Fibroblast of skin of right quadriceps (primary cell): ENCODE measurements at places on chromosomes 16 and 17.

DNA sequence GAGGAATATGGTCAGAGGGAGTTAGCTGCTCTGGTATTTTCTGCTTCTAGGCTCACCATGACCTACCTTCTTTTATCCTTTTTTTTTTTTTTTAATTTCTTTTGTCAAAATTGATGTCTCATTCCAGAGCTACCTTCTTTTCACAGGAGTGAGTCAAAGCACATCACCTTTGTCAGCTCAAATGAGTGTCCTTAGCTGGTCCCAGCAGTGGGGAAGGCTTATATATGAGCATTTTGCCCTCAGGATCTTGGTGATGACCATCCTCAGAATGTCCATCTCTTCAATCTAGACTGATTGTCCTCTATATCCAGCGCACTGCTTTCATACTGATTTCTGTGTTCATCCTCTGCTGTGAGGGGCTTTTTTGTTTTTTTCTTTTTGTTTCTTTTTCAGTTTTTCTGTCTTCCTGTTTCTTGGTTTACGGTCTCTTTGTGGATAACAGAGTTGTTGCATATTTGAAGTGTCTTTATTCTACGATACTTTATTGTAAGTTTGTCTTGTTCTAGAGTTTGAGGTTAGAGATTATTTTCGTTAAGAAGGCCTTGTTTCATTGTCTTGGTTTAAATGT lies 24.9 kb downstream of the CBFB start:
- no peak for DNase-seq

- no peak for DNase-seq
Measured at GRCh38 chr16:89368604-89369249, 121.6 kb downstream of the ANKRD11 start.

- no peak for DNase-seq
Measured at GRCh38 chr16:81821436-81822128, 42.5 kb downstream of the PLCG2 start.

- peak; percentile 14 for DNase-seq
Measured at GRCh38 chr17:39576187-39576586, 31.5 kb downstream of the NEUROD2 start.

DNA sequence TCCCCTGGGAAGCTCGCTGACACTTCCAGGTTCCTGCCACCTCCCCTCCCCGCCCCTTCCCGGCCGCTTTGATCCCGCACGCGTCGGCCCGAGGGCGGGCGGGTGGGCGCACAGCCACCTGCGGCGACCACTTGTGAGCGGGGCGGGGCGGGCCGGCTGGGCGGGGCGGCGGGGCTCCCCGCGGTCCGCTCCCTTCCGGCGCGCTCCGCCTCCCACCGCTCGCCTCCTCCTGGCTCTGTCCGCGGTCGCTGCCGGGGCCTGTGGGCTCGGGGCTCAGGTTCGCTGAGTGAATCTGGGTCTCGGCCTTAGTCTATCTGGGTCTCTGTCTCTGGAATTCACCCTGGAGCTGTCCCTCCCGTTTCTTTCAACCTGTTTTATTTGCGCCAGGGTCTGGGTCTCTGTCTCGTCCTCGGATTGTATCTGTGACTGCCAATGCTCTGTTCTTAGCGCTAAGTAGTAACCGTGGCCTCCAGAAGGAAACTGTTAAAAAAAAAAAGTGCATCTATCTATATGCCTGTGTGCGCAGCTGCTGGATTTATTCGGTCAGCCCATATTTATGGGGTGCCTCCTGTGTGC lies 2.7 kb upstream of the HES7 start:
- DNase-seq = no peak

DNA sequence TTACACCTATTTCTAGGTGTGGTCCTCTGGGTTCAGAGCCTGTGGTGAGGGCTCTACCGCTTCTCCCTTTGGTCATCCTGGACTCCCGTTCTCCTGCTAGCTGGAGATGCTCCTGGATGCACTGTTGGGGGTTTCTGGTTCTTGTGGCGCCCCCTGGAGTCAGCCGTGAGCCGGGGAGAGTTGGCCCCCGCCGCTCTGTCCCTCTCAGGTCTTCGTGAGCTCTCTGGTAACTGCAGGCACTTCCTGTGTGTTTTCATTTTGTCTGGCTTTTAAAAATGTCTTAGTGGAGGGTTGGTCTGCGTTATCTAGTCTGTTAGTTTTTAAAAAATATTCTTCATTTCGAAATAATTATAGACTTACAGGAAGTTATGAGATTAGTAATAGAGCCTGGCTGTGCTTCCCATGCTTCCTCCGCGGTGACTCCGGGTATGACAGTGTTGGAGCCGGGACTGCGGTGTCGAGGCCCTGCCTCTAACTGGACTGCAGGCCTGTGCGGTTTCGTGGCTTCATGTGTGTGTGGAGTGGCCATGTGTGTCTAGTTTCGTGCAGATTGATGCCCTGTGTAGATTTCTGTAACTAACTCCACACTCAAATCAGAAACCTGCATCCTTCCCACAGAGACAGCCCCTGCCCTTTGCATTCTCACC lies 78.0 kb upstream of the ZNF750 start:
- peak; percentile 43 for DNase-seq

- DNase-seq = no peak
Measured at GRCh38 chr17:51319186-51319585, 58.8 kb downstream of the UTP18 start.

GRCh38 chr17:71964559-71964958 lies 156.3 kb upstream of the SOX9 start:
- no peak for DNase-seq

GRCh38 chr16:4987580-4988374 lies 29.6 kb downstream of the SEC14L5 start:
- no peak for DNase-seq

DNA sequence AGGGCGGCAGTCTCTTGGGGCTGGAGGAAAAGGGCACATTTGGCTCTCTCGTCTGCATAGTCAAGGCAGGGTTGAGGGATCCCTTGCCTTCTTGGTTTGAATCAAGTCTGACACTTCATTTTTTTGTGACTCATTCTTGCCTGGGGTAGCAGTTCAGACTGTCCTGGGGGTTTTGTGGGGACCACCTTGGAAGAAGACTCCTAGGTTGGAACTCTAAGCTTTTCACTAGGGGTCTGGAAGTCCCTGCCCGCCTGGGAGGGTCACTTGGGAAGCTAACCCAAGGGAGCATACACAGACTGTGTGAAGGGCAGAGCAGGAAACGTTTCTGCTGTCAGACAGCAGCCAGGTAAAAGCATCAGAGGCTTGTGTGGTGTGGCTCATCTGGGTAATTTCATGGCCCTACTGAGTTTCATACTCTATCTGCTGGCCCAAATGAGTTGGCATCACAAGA lies 11.3 kb downstream of the YPEL2 start:
- no peak for DNase-seq

GRCh38 chr17:28944862-28945741 lies 6.2 kb downstream of the PHF12 start:
- DNase-seq = peak; percentile 48

- no peak for DNase-seq
Measured at GRCh38 chr17:79779661-79780365, 1.9 kb downstream of the CBX2 start.

- DNase-seq = no peak
Measured at GRCh38 chr16:84950906-84951305, 60.4 kb downstream of the ZDHHC7 start.

GRCh38 chr16:27242868-27243590 lies 25.5 kb downstream of the NSMCE1 start:
- DNase-seq = peak; percentile 58

GRCh38 chr17:51706093-51706492 lies 445.7 kb downstream of the UTP18 start:
- DNase-seq = no peak

DNA sequence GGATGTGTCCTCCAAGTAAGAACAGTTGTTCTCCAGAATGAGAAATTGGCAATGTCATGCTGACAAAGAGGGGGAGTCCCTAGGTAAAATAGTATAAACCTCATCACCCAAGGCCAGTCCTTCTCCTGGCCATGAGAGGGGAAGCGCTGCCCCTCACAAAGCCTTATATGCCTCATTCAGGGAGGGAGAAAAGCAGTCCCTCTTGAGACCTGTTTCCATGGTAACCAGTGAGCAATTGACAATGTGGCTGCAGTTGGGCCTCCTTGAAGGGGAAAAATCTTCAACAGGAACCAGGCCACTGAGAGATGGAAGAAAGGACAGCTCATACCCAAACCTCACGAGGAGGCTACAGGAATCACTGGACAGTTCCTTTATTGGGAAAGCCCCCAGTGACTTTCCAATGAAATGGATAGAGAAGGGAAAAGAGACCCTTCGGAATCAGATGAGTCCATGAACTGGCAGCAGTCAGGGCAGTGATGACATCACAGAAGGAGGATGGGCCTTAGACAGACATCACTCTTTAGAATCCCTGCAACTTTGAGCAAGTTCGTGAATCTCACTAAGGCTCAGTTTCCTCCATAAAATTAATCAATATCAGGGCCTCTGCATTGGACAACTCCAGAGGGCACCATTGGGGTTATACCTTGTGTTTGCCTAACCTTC lies 275.7 kb downstream of the TOX3 start:
- DNase-seq = no peak

DNA sequence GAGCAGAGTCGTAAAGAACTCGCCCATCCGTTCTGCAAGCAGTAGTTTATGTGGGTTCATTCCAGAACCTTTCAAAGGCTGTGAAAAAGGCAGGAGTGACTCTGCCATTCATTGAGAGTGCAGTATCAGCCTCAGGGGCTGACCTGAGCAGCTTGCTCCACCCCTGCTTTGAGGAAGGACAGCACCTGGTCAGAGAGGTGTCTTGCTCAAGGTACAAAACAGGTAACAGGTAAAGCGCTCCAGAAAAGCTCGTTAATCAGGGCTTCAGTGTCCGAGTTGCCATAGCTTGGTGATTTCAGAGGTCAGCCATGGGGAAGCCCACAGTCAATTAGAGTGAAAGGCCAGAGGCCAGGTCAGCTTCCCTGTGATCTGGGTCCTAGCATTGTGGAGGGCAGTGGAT lies 251.1 kb downstream of the ABCC12 start:
- no peak for DNase-seq

DNA sequence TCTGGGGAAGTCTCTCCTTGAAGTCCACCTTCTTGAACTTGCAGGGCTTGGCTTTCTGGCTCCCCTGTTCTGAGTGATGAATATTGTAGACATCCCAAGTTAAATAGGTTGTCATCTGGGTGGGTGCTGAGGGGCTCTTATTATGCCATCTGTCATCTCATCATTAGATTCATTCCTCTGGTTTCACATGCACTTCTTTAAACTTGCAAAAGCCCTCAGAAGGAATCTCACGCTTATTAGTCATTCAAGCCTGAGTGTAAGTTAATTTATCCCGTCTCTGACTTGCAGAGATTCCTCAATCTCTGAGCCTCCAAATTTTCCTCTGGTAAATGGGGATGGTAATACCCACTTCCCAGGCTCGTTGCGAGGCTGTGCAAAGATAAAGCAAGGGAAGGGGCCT lies 5.7 kb downstream of the MGAT5B start:
- DNase-seq = peak; percentile 82

DNA sequence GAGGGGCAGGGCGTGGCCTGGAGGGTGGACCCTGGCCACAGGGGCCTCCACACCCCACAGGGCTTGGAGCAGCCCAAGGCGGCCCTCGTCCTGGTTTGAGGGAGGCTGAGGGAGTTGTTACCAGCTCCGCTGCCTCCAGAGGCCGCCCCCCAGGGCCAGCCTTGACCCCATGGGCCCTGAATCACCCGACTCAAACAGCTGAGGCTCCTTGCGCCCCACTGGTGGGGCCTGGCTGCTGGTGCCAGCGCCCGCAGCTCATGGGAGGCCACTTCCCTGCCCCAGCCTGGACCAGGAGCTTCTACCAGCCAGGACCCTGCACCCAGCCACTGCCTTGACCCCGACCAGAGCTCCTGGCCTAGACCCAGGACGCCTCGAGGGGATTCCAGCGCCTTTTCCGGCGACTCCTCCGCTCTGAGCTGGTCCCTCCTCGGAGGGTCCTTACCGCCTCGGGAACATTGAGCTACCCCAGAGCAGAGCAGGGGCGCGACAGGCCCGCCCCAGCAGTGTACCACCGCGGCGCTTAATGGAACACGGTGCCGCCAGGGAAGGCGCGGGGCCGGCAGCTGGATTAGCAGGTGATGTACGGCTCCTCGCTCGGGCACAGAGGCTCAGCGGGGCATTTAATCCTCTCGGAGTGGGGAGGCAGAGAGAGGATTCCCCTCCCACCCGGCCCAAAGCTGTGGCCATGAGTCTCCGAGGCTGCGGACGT lies 37.2 kb downstream of the GSE1 start:
- DNase-seq = no peak

DNA sequence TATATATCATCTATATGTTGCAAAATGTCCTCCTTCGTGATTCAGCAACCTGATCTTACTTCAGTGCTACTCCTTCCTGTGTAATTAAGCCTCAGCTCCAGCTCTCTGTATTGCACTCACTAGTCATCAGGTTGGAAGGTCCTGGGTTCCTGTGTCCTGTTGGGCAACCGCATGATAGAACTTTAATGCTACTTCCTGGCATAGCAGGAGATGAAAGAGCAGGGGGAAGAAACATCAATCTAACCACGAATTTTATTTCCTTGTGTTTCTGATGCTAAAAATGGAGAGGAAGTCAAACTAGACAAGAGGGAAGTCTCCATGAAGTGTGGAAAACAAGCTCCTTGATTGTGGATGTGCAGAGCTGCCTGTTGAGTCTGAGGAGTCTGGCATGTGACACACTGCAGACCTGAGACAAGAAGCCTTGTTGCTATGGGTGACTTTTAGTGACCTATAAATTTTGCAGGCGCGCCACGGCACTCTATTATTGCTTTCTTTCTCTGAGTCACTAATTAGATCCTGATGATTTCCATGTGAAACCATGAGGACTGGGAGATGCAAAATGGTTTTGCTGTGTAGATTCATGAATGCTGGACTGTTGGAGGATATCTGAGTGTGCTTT lies 25.6 kb downstream of the IGSF6 start:
- peak; percentile 96 for DNase-seq
